ENCODE measurements at places on chromosomes 4 and X.

- DNase-seq: no peak
These were observed 24.8 kb downstream of the HMX1 start for GRCh38 chr4:8846826-8847225.

DNA sequence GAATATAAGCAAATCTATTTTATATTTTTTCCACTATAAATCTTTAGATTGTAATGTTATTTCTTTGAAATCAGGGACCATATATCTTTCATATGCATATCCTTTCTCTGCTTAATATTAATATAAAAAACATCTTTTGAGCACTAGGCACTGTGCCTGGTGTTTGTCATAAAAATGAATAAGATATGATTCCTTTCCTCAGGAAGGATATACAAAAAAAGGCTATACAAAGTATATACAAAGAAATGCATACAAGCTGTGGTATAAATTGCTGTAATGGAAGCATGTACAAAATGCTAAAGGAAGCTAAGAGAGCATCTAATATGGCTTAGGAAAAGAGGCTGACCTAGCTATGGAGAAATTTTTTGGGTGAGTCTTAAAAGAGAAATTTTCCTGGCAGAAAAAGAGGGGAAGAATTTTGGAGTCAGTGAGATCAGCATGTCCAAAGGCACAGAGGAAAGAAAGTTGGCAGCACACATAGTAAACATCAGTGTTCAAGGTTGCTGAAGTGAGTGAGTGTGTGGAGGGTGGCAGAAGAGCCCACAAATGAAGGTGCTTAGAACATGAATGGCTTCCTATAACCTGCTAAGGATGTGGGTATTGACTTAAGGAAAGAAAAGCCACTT lies 500.0 kb downstream of the SPRY1 start:
- no peak for DNase-seq

- no peak for DNase-seq
These were observed 52.4 kb upstream of the IGFBP7 start for GRCh38 chr4:57162499-57163019.

DNA sequence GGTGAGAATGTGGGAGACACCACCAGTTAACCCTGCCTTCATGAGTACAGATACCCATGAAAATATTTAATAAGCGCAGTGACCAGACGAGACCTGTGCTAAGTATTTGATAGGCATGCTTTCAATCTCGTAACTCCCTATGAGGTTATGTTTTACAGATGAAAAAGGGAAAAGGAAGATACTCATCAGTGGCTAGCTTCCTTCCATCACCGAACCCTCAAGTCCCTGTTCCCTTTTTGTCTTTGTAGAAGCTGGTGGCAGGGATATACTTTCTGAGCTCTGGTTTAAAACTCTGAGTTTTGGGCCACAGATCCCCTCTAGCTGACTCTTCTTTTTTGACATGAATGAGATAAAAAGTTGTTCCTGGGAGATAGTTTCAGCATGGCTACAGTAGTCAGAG lies 26.3 kb downstream of the AFF1 start:
- DNase-seq: no peak

DNA sequence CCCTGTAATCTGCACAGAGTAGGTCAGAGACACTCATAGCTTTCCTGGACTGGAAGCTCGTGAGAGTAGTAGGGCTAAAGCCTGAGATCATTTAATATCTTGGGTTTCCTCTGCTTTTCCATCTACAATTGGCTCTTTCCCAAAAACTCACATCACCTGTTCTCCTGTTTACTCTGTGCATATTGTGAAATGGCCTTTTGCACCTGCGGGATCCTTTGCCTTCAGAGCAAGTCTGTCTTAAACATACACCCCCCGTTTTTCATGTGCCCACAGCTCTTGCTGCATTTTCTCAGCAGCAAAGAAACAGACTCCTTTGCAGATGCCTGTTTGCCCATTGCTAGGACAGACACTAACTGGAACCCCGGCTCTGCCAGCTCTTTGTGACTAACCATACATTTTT lies 608.3 kb upstream of the PCDH10 start:
- DNase-seq: no peak

DNA sequence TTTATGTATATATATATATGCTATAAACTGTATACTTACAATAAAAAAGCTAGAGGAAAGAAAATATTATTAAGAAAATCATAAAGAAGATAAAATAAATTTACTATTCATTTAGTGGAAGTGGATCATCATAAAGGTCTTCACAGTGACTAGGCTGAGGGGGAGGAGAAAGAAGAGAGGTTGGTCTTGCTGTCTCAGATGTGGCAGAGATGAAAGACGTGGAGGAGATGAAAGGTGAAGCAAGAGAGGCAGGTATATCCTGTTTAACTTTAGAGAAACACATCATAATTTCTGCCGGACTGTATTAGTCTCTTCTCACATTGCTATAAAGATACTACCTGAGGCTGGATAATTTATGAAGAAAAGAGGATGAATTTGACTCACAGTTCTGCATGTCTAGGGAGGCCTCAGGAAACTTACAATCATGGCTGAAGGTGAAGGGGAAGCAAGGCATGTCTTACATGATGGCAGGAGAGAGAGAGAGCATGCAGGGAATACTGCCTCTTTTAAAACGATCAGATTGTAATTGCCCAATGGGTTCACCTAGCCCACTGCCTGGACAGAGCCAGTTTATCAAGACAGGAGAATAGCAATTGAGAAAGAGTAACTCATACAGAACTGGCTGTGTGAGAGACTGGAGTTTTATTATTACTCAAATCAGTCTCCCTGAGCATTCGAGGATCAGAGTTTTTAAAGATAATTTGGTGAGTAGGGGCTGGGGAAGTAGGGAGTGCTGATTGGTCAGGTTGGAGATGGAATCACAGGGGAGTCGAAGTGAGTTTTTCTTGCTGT lies 22.1 kb upstream of the RRAGB start:
- DNase-seq: no peak

DNA sequence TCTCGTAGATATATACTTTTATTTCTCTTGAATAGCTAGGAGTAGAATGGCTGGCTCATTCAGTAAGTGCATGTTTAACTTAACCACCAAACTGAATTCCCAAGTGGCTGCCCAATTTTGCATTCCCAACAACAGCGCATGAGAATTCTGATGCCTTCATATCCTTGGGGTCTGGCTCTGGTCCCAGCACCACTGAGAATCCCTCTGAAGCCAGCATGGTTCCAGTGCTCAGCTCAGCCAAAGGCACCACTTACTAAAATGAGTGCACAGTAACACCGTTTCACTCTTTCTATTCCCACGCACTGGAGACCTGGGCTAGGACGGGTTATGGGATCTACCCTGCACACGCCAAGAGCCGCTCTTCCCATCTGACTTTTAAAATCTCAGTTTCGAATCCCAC lies 60.4 kb downstream of the CASP3 start:
- DNase-seq: no peak

DNA sequence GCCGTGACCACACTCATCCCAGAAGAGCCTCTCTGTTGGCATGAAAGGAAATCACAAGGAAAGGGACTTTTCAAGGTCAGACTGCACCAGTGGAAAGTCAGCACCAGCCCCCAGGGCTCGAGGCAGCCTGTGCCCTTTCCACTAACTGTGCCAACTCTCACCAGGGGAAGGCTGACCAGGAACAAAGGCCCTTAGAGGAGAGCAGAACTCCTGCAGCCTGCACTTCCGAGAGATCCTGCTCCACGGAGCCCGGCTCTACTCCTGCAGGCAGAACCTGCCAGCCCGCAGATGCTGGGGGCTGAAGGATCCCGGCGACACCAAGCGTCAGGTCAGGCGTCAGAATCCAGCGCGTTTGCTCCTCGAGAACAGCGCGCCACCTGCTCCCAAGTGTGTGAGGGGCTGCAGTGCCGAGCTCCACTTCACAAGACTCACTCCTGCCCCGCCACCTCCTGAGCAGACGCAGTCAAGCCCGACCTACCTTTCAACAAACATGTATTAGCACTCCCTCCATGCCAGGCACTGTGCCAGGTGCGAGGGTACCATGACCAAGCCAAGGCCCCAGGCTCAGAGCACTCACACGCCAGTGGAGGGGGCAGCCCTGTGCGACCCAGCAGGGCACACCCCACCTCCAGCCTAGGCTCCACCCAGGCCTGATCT lies 13.6 kb upstream of the HELT start:
- no peak for DNase-seq

GRCh38 chrX:154490021-154490413 lies 412 bp downstream of the SLC10A3 start:
- DNase-seq: no peak

GRCh38 chrX:103556963-103557612 lies 28.2 kb upstream of the TCEAL4 start:
- no peak for DNase-seq

- no peak for DNase-seq
These were observed 19.0 kb upstream of the MRPL1 start for GRCh38 chr4:77843628-77844027.

DNA sequence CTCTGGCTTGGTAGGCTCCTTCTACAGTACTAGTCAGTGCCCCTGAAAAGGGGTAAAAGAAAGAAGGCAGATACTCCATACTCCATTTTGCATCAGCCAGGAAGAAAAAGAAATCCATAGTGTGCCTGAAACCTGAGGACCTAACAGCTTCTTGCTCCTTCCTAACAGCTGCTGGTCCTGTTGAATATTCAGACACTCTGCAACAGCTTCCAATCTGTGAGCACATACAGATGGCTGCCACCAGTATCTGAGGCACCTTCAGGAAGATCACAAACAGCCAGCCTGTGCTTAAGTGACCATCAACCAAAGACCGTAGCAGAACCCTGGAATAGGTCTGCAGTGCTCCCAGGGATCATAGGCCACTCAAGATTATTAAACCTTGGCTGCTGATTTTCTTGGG lies 4.3 kb downstream of the GIMD1 start:
- no peak for DNase-seq

DNA sequence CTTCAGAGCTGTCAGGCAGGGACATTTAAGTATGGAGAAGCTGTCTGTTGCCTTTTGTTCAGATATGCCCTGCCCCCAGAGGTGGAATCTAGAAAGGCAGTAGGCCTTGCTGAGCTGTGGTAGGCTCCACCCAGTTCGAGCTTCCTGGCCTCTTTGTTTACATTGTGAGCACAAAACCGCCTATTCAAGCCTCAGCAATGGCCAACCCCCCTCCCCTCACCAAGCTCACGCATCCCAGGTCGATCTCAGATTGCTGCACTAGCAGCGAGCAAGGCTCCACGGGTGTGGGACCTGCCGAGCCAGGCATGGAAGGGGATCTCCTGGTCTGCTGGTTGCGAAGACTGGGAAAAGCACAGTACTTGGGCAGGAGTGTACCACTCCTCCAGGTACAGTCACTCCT lies 59.3 kb downstream of the ZNF674 start:
- no peak for DNase-seq

- DNase-seq: no peak
These were observed 289.7 kb downstream of the SHOX start for GRCh38 chrX:920234-920799.

- DNase-seq: no peak
These were observed 61.4 kb downstream of the SMARCA1 start for GRCh38 chrX:129461801-129462456.

DNA sequence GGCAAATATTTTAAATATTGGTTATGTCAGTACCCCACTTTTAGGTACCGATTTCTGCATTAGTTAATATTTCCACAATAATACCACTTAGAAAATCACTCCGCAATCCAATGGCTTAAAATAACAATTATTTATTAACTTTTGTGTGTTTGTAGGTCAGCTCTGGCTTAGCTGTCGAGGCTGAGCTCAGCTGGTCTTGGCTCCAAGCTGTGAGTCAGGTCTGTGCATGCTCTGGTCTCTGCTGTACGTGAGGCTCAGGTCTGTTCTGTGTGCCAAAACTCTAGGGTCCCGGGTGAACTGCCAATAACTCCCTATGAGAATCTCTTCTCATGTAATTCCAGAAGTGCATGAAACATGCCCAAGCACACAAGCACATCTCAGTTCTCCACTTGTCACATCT lies 245.8 kb upstream of the GK2 start:
- DNase-seq: no peak

- DNase-seq: no peak
These were observed 369.8 kb downstream of the DTHD1 start for GRCh38 chr4:36651253-36651652.

DNA sequence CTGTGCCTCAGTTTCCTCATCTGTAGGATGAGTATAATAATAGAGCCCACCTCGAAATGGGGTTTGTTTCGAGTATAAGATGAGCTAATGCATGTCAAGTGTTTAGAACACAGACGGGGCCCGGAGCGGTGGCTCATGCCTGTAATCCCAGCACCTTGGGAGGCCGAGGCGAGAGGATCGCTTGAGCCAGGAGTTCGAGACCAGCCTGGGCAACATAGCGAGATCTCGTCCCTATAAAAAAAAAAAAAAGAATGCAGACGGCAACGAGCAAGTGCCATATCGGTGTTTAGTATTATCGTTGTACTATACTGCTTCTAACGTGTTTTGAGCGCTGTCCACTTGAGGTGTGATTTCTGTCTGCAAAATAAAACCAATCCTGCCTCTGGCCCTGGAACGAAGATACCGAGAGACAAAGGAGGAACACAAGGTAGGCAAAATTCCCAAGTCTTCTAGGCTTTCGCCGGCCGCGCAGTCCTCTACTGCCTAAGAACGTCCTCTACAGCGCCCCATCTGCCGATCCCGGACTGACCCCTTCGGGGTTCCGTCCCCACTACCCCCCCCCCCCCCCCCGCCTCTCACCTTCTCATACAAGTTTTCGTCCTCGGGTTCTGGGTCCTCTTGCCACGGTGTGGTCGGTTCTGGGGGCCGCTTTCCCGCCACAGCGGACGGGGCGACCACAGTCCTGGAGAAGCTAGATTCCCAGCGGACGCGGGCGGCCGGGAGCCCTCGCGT lies 442 bp downstream of the NDUFB11 start:
- no peak for DNase-seq

- no peak for DNase-seq
These were observed 608.6 kb upstream of the AADAT start for GRCh38 chr4:170698334-170698733.

- DNase-seq: no peak
These were observed 46.5 kb upstream of the RAB9B start for GRCh38 chrX:103878466-103879122.

DNA sequence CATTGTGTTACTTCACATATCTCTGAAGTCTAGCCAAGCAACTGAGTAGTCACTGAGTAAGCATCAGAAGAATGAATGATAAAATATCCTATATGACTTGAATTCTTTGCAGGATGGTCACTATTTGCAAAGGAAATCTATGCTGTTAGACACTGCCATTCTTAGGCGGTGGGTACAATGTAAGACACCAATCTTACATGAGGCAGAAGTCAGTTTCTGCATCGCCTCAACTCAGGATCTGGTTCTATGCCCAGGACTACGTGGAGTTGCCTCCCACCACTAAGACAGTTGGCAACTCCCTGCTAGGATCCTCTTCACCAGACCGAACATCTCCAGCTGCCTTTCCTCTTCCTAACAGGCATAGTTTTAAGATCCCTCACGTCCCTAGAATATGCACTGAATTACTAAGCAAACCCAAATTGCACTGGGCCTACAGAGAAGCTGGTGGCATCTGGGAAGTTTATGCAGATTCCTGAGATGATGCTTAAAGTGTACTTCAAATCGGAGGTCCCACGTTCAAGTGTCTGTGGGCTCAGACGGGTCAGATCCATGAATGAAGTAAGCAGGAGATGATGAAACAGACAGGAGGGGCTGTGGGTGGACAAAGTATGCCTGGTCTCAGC lies 45.6 kb downstream of the SEL1L3 start:
- no peak for DNase-seq

- DNase-seq: no peak
These were observed 24.3 kb downstream of the PLK4 start for GRCh38 chr4:127905029-127905428.
